ENCODE measurements at places on chromosomes 16 and 17.

GRCh38 chr17:77959926-77960521 lies 1.5 kb downstream of the TNRC6C start:
- DNase-seq: peak; percentile 51

DNA sequence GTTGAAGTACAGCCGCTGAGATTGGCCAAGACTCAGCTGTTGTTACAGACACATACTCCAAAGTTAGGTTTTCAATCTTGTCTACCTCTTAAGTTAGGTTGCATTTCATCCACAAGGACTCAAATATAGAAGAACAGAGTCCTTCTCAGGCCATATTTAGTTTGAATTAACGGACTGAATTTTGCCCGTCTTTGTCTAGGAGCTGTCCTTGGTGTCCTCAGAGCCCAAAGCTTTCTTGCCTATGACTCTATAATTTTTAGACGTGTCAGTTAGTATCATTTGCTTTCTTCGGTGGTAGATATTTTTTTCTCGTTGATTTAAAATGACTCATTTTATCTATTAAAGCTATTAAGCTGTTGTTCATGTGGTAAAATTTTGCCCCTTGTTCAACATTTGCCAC lies 403.2 kb downstream of the HS3ST3B1 start:
- DNase-seq: no peak

DNA sequence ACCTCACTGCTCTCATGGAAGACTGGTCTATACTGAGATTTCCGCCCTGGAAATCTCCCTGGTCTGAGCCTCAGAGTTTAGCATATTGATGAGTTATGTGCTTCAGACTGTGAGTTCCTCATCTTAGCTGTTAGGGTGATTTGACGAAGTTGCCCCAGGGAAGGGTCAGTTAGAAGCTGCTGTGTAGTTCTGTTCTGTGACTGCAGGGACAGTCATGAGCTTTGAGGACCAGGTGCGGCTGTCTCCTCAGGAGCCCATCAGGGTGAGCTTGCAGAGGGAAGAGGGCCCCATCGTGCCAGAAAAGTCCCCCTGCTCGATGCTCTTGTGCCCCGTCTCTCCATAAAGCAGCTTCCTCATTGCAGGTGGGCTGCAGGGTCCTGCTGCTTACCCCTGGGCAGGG lies 28.3 kb upstream of the IL17C start:
- peak; percentile 33 for DNase-seq

DNA sequence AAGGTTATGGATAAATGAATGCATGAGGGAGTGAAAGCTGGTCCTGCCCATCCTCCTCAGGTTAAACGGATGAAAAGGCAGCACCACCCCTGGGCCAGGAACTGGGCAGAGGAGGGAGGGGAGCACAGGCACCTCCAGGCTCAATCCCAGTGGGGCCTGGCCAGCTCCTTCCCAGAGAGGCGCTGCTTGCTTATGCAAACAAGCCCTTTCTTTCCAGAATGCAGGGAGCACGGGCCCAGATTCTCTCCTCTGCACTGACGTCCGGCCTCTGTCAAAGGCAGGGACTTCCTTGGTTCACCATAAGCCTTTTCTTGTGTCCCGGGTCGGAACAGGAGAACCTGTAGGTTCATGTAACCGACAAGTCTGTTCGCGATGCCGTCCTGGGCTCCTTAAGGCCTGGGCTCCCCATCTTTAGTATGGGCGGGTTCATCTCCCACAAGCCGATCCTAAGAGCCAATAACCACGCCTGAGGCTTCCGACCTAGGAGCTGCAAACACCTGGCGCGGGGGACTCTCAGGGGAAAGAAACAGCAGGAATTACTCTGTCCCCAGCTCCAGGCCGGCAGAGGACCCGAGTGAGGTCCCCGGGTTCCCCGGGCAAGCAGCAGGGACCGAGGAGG lies 16.3 kb downstream of the ENPP7 start:
- DNase-seq: peak; percentile 41

DNA sequence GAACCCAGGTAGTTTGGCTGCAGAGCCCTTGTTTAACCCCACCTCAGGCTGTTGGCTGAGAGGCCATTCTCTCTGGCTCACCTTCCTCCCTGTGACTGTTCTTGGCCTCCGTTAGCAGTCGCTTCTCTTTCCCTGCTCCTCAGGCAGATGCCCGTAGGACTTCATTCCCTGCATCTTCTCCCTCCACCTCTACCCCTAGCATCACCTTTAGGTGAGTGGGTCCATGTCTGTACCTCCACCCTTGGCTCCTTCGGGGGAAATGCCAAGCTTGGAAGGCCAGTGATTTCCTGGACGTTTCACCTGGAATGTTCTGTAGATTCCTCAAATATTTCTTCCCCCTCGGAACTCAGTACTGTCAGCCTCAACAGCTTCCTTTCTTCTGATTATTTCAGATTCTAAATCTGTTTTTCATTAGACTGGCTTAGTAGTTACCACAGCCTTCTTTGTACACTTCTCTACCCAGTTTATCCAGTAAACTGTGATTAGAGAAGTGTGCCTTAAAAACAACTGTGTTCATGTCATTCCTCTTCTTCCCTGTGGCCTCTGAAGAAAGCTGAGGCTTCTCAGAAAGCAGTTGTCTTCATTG lies 227.9 kb downstream of the MSI2 start:
- no peak for DNase-seq

GRCh38 chr16:77406680-77407079 lies 28.2 kb downstream of the ADAMTS18 start:
- DNase-seq: no peak

GRCh38 chr16:4832698-4833343 lies 14.3 kb downstream of the GLYR1 start:
- no peak for DNase-seq

DNA sequence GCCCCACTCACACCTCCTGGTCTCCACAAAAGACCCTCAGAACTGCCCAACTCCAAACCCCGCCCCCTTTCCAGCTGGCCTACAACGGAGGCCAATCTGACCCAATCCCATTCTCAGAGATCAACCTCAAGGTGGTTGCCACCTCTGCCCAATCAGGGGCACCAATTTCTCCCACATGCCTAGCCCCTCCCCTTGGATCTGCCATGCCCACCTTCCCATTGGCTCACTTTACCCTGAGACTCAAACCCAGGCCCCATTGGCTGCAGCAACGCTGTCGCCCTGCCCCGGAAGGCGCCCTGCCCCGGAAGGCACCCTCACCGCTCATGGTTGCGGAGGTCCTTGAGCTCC lies 10.6 kb downstream of the ZNF668 start:
- DNase-seq: peak; percentile 19

DNA sequence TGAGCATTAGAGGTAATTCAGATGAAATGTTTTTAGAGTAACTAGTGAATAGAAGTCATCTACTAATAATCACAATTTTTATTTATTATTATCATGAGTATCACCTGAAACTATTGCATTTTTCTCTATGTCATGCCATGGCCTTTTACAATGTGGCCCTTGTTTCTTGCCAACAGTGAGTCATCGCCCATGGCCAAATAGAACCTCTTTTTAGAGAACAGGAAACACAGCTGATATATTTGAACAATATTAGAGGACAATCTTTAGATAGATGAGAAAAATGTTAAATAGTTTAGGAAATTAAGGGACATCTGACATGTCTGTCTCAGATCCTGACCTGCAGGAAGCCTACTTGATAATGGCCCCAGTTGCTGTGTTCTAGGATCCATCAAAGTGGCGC lies 1584.4 kb upstream of the GOT2 start:
- DNase-seq: no peak

GRCh38 chr16:77499373-77500285 lies 64.8 kb upstream of the ADAMTS18 start:
- peak; percentile 56 for DNase-seq

DNA sequence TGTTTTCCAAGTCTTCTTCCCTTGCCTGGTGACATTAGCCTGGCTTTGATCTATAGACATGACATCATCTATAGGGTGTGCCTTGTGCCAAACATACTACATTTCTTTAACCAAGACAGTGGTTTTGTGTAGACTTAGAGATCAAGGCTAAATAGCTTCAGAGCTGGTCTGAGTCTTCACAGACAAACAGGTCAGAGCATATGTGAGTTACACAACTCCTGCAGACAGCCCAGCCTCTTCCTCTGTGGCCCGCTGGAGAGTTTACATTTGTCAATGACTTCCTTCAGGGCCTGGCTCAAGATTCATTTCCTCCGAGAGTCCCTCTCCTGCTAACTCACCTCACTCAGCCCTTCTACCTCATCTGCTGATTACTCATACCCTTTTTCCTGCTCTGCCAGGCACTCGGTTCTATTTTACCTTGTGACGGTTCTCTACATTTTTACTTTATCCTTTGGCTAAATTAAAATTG lies 73.1 kb upstream of the TANC2 start:
- peak; percentile 44 for DNase-seq

GRCh38 chr17:82241183-82241925 lies 12.5 kb downstream of the SLC16A3 start:
- peak; percentile 12 for DNase-seq

DNA sequence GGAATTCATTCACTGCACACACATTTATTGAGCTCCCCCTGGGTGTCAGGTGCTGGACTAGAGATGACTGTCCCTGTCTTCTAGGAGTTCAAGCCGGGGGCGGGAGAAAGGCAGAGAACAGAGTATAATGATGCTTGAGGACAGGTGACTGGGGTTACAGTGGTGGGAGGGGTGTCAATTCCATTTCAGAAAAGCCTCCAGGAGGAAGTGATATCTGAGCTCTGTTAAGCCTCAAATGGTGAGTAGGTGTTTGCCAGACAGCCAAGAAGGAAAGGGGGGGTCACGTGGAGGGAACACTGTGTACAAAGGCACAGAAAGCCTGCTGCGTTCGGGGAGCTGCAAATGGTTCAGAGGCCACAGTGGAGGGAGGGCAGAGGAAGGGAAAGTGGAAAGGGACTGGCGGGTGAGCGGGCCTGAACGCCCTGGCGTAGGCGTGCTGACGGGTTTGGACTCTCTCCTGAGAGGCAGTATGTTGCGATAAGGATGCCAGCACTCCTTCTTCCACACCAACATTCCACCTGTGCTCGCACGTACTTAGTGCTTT lies 9.7 kb upstream of the NXPH3 start:
- no peak for DNase-seq

GRCh38 chr17:45336390-45337182 lies 19.8 kb upstream of the MAP3K14 start:
- no peak for DNase-seq

DNA sequence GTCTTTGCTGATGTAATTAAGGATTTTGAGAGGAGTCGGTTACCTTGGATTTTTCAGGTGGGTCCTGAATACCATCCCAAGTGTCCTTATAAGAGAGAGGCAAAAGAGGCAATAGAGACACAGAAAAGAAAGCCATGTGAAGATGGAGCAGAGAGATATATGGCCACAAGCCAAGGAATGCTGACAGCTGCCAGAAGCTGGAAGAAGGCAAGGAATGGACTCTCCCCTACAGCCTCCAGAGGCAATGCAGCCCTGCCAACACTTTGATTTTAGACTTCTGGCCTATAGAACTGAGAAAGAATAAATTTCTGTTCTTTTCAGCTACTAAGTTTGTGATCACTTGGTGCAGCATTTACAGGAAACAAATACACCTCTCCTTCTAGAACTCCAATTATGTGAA lies 8.2 kb upstream of the RNFT1 start:
- no peak for DNase-seq

DNA sequence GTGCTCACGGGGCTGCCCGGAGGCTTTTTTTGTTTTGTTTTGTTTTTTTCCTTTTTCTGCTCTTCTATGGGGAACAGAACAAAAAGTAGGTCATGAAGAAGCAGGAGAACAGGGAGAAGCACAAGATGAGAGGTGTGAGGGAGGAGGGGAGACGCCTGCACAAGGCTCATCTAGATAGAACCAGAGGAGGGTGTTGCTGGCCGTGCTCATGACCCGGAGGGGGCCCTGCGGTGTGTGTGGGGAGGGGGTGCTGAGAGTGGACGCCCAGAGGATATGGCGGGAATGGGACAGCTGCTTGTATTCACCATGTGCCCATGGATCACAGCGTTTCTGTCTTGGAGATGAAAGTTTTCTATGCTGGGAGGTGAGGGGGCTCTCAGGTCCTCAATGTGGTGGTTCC lies 183.7 kb downstream of the FOXL1 start:
- DNase-seq: no peak

- DNase-seq: peak; percentile 11
These were observed 46.2 kb downstream of the CYB561 start for GRCh38 chr17:63399856-63400255.

- no peak for DNase-seq
These were observed 821 bp upstream of the GFAP start for GRCh38 chr17:44915862-44916780.

GRCh38 chr17:39118674-39119419 lies 32.6 kb downstream of the PLXDC1 start:
- no peak for DNase-seq

- no peak for DNase-seq
These were observed 607.5 kb downstream of the TOX3 start for GRCh38 chr16:51939378-51939871.

- DNase-seq: peak; percentile 23
These were observed 15.7 kb downstream of the CCDC42 start for GRCh38 chr17:8728971-8729370.

DNA sequence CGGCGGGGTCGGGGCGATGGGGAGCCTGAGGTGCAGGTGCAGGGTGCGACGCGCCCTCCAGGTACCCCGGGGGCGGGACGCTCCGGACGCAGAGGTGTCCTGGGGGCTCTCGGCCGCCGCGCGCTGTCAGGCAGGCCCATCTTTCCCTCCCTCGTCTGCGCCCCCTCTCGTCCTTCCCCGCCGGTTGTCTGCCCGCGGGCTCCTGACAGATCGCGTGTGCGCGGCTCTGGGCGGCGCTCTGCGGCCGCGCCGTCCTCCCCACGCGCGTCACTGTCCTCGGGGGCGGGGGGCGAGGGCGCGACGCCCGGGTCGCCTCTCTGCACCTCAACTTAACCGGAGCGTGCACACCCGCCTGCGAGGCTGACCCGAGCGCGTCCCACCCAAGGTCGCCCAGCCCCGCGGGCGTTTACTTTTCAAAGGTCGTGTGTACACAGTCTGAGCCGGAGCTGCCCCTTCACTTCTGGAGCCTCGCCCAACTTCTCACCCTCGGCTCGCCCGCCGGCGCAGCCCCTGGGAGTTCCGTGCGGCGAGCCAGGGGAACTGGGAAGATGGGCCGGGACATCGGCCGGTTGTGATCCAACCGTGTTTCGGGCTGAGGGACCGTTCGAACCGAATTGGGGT lies 512 bp downstream of the AKAP1 start:
- DNase-seq: peak; percentile 71
